ENCODE measurements at places on chromosomes 11 and 22. TPM values are rescaled to one million over a fixed set of nuclear protein-coding genes. Genes with fewer than 3 reads are reported as not detected.

DNA sequence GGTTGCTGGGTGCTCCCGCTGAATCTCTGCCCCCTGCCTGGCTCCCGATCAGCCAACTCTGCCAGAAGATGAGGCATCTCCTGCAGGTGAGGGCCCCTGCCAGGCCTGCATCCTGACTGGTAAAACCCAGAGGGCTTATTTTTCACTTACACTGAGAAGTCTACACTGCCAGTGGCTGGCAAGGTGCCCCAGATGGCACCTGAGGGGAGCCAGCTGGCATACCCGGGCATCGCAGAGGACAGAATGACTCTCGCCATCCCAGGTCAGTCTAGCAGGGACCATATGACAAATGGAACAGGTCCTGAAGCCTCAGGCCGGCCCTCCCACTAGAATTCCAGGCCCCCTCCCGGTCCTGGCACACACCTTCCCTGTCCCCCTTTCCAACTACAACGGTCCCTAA, 30.9 kb downstream of the MACROD1 start:
- DNase-seq: no peak

- no peak for DNase-seq
Measured at GRCh38 chr11:23932485-23932898, 564.4 kb upstream of the LUZP2 start.

DNA sequence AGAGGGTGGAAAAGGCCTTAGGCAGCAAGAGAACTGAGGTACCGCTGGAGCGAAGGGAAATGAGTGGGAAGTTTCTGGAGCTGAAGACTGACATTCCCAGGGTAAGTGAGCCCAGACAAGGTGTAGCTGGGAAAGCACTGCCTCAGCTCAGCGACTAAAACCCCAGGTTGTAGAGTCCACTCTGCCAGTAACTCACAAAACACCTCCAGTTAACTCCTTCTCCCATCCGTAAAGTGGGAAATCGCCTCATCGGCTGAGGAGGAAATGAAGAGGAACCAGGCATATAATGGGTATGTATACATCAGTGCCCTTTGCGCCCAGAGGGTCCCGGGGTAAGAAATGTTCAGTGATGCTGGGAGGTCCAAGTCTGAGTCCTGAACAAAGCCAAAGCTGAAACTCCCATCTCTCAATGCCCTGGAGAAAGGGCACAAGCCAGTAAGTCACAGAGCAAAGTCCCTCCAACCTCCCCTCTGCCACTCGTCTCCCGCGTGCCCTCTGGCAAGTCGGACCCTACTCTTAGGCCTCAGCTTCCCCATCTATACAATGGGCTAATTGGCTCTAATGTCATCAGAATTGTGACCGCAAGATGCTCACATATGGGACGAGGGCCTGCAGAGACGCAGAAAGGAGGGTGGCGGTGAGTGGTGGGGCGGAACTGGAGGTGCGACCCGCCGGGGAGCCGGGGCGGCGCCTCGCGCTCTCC, 588 bp downstream of the VPS37C start:
- DNase-seq: no peak

GRCh38 chr22:23769321-23769965, 1.7 kb upstream of the CHCHD10 start:
- DNase-seq: no peak

DNA sequence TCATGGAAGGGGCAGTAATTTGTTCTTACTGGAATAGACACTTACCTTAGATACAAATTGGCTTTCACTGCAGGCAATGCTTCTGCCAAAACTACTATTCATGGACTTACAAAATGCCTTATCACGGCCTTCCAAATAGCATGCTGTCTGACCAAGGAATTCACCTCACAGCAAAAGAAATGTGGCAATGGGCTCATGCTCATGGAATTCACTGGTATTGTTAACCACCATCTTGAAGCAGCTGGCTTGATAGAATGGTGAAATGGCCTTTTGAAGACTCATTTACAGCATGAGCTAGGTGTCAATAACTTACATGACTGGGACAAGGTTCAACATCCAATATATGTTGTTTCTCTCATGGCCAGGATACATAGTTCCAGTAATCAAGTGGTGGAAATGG, 21.9 kb downstream of the OR5B21 start:
- DNase-seq: no peak

The SLC22A12 gene
- total RNA-seq: not detected

All from thoracic aorta (tissue), 2 donors.